ENCODE measurements at places on chromosomes 7 and 10. TPM values are rescaled to one million over a fixed set of nuclear protein-coding genes. Genes with fewer than 3 reads are reported as not detected.
A peak's percentile ranks its signal among the peaks of the same experiment; 100 is the strongest.

ZNF25 gene
- 14.8 TPM for total RNA-seq

CACNA2D1 gene
- total RNA-seq: 46.0 TPM

ANKRD26 gene
- 16.0 TPM for total RNA-seq

- no peak for DNase-seq
Measured at GRCh38 chr10:79445977-79446757, 743 bp upstream of the ZCCHC24 start.

- no peak for DNase-seq
Measured at GRCh38 chr10:116845823-116846222, 3.5 kb upstream of the ENO4 start.

- peak; percentile 43 for DNase-seq
Measured at GRCh38 chr7:101804088-101804963, 13.1 kb upstream of the CUX1 start.

DNA sequence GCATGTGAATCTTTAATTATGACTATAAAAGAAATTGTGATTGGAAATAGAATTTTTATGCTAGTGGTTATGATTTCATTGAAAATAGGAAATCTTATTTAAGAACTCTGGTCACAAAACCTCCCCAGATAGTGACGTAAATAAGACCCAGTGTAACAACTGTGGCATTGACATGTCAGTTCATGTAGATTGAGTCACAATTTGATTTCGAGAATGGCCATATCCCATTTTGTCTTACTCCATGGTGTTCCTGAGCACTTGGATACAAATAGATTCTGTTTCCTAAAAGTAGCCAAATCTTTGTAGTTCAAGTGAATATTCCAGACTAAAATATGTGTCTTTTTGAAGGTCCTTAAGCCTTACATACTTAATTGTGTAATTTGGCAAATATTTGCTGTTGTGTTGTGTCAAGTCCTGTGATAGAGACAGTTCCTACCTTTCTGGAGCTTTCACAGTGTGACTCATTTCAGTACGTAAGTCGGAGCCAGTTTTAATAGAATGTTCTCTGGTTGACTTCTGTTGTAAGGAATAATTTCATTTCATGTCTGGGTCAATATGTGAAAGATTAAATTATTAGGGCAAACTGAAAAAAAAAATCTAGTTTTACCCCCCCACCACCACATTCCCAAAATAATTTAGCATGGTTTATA is 37.1 kb upstream of the TOMM7 start:
- peak; percentile 61 for DNase-seq

DNA sequence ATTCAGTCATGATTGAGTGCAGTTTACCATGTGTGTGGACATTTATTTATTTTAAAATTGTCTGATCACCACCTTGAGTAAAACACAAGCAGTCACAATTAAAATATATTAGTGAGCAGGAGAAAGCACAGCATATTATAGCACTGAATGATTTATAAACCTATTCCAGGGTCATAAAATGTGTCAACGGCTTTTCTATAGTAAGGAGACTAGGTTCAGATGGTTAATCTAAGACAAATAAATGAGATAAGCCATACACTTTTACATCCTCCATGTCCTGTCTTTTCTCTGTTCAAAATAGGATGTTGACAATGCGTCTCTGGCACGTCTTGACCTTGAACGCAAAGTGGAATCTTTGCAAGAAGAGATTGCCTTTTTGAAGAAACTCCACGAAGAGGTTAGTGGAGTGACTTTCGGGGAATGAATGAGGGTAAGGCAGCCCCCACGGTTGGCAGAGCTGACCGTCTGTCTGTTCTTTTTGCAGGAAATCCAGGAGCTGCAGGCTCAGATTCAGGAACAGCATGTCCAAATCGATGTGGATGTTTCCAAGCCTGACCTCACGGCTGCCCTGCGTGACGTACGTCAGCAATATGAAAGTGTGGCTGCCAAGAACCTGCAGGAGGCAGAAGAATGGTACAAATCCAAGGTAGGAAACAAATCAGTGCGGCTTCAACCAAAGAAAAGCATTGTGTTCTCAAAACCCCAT is 5.4 kb downstream of the VIM start:
- peak; percentile 59 for DNase-seq

GRCh38 chr10:43120929-43121314 is 17.3 kb upstream of the CSGALNACT2 start:
- no peak for DNase-seq

GRCh38 chr7:148436571-148436970 is 154.0 kb upstream of the C7orf33 start:
- DNase-seq: no peak

GRCh38 chr7:129072479-129073011 is 17.6 kb upstream of the TNPO3 start:
- no peak for DNase-seq

- no peak for DNase-seq
Measured at GRCh38 chr10:61978965-61979364, 77.5 kb downstream of the ARID5B start.

All from fibroblast of the aortic adventitia (primary cell).